Ascending aorta (tissue), 2 donors: ENCODE measurements at places on chromosomes 13 and 19. TPM values are rescaled to one million over a fixed set of nuclear protein-coding genes. Genes with fewer than 3 reads are reported as not detected.

The THSD8 gene
- total RNA-seq = not detected

The SULT2B1 gene
- not detected for total RNA-seq

- H3K4me3 ChIP-seq = no peak overlapping the region
- no peak overlapping the region for H3K27ac ChIP-seq
- peaks cover 2% of the 10 kb centered on the region for H3K4me1 ChIP-seq
- DNase-seq = no peak
Measured at GRCh38 chr19:40735013-40735771, 15.1 kb downstream of the ACTMAP start.

- no peaks in the 10 kb centered on the region for H3K27me3 ChIP-seq
- no peak overlapping the region for H3K4me3 ChIP-seq
- no peaks in the 10 kb centered on the region for H3K4me1 ChIP-seq
- DNase-seq = no peak
- no peak overlapping the region for H3K27ac ChIP-seq
Measured at GRCh38 chr13:79711631-79712030, 230.7 kb downstream of the NDFIP2 start.

DNA sequence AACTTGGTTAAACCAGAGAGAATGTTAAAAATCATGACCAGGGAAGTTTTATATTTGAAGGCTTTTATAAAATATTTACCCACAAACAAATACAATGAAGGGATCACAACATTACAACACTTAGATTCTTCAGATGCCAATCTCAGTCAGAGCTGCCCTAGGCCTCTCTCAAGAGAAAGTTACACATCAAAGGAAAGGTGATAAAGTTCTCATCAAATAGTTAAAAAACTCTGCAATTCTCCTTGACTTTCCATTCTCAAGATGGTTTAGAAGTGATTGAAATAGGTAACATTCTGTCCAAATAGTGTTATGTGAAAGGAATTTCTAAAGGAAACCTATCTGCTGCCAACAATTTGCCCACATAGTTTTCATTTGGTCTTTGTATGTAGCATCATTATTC, 1115.2 kb upstream of the MIR17HG start:
- no peaks in the 10 kb centered on the region for H3K36me3 ChIP-seq
- H3K27me3 ChIP-seq = no peaks in the 10 kb centered on the region
- H3K4me3 ChIP-seq = no peak overlapping the region
- no peak for DNase-seq
- no peak overlapping the region for H3K27ac ChIP-seq
- H3K4me1 ChIP-seq = no peaks in the 10 kb centered on the region

DNA sequence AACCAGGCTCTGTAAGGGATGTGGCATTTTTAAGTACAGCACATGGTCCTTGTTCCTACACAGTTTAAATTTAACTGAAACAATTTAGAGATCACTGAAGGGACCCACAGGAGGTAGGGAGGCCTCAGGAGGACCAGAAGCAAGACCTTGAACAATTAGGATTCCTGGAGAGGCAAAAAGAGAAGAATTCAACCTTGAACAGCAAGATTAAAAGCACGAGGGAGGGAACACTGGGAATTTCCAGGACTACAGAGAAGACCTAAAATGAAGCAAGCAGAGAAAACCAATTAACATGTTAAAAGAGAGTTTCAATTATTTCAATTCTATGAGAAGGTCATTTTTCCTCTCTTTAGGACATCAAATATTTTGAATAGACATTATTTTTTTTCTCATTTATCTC, 160.3 kb downstream of the KCTD12 start:
- H3K36me3 ChIP-seq = no peaks in the 10 kb centered on the region
- peaks cover 5% of the 10 kb centered on the region for H3K4me1 ChIP-seq
- H3K27ac ChIP-seq = no peak overlapping the region
- H3K4me3 ChIP-seq = no peak overlapping the region

DNA sequence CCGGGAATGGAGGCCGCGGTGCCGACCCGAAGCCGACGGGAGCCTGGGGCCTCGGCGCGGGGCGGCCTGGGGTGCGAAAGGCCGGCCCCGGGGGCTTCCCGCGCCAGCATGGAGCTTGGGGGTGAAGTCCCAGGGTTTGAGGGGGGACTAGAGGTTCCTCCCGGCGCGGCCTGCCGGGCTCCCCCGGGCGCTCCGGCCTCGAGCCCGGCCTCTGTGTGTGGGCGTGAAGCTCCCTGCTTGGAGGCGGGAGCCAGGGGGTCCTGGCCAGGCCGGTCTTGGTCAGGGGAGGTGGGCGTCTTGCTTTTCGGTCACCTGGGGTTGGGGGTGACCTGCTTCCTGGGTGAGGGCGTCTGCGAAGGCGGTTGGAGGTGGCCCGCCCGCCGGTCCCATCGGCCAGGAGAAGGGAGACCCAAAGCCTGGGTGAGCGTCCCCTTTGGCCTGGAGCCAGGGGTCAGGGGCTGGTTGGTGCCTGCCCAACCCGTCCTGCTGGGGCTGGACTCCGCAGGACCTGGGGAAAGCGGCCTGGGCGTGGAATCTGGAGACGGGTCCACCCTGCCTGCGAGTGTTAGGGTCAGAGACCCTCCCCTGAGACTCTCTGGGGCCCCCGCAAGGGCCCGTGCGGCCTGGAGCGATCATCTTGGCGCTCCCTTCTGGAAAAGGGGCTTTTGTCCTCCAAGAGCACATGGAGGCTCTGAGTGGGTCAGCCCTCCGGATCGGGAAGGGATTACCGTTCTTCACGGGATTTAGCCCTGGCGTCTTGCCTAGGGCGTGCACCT, 535 bp downstream of the BSG start:
- H3K36me3 ChIP-seq = peaks cover under 1% of the 10 kb centered on the region
- H3K27me3 ChIP-seq = no peaks in the 10 kb centered on the region
- no peak for DNase-seq
- H3K27ac ChIP-seq = peak overlapping the region; percentile 89
- peaks cover 11% of the 10 kb centered on the region for H3K4me1 ChIP-seq

DNA sequence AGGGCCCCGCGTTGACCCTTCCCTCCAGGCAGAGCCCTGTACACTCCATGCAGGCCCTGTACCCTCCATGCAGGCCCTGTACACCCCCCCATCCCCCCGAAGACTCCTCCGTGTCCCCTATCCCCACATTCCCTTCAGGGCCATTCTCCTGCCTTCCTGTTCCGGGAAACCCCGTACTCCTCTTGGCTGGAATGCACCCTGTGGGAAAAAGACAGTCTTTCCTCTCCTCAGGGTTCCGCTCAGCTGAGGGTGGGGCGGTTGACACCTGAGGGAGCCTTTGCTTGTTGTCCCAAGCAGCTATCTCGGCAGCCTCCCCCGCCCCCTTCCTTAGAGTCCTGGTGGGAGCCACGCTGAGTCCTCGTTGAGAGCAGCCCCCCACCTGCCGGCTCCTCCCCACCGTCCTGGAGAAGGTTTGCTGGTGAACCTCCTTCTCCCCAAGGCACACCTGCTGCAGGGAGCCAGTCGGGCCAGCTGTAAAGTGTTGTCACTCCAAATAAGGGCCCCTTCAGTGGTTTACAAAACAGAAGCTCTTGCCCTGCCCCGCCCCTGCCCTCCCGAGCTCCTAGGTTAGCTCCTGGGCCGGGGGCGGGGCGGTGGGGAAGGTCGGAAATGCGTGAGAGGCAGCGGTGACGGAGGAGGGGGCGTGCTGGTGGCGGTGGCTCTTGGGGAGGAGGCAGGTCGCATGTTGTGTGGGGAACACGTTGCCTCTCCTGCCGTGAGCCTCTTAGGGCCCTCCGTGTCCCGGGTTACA, 1.5 kb downstream of the GNA11 start:
- peak overlapping the region; percentile 86 for H3K4me3 ChIP-seq
- peak overlapping the region; percentile 25 for H3K27ac ChIP-seq
- H3K27me3 ChIP-seq = no peaks in the 10 kb centered on the region
- H3K36me3 ChIP-seq = no peaks in the 10 kb centered on the region
- no peak for DNase-seq
- H3K4me1 ChIP-seq = peaks cover 34% of the 10 kb centered on the region

GRCh38 chr19:33198169-33198568, 4.0 kb downstream of the LRP3 start:
- no peaks in the 10 kb centered on the region for H3K27me3 ChIP-seq
- no peak for DNase-seq
- H3K36me3 ChIP-seq = peaks cover 9% of the 10 kb centered on the region
- no peak overlapping the region for H3K27ac ChIP-seq
- H3K4me3 ChIP-seq = no peak overlapping the region

DNA sequence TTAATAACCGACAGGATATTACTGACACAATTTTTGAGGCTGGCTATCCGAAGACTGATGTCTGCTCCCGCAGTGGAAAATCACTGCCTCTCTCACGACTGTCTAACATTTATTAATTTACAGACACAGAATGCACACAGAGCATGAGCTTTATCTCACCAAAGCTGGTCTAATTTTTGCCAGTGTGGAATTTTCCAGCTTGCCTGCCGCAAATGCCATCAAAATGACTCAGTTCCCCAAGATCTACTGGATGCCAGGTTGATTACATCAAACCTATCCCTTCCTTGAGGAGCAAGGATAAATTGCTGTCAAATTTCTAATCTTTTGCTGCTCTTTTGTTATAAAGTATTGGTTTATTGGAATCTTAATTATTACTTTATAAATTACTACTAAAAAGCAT, 1775.1 kb upstream of the PCDH20 start:
- no peak overlapping the region for H3K27ac ChIP-seq
- no peaks in the 10 kb centered on the region for H3K27me3 ChIP-seq
- H3K4me3 ChIP-seq = no peak overlapping the region
- DNase-seq = no peak
- H3K36me3 ChIP-seq = no peaks in the 10 kb centered on the region

DNA sequence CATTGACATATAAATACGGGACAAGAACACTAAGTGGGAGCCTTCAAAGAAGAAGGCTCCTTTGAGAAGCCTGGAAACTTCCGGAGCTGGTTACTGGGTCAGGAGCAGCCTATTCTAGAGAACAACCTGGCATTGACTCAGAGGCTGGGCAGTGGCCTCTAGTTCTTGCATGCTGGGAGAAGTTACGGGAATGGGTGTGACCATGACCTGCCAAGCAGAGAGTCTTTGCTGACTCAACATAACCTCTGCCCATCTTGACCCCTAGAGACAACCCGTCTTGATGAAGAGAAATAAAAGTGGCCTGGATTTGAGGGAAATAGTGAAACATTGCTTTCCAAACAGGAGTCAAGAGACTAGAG, 21.0 kb downstream of the STARD13 start:
- peaks cover 4% of the 10 kb centered on the region for H3K4me1 ChIP-seq
- no peak overlapping the region for H3K4me3 ChIP-seq
- no peaks in the 10 kb centered on the region for H3K36me3 ChIP-seq
- no peaks in the 10 kb centered on the region for H3K27me3 ChIP-seq
